Stimulated activated CD8-positive, alpha-beta memory T cell treated with anti-CD3 and anti-CD28 coated beads, Interleukin-4, amount 100 ng/mL, for 48 hours (primary cell): ENCODE measurements at places on chromosomes 12 and 14.

DNA sequence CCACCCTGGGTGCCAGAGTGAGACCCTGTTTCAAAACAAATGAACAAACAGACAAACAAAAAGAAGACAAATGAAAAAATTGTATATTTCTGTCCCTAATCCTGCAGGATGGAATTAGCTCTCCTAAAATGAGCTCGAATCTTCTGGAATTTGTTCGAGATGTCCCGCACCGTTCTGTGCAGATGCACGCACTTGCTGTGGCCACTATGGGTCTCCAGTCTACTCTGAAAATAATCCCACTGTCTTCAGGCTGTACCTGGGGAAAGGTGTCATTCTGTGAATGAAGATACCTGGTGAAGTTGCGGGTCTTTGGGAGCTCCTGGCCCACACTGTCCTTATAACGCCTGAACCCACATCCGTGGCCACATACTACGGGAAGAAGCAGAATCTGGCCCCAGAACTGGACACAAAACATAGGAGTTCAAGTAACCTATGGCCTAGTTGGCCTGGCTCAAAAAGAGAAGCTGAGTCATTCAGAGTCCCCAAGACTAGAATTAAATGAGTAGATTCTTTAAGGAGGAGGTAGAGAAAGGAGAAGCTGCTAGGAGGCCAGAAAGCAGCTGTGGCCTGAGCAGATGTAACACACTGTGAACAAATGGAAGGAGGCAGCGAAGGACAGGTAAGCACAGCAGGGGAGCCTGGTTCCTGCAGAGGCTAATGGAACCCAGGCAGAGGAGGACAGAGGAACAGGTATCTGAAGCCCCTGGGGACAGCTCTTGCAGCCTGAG lies 108.6 kb downstream of the FOXN3 start:
- no peak for DNase-seq

DNA sequence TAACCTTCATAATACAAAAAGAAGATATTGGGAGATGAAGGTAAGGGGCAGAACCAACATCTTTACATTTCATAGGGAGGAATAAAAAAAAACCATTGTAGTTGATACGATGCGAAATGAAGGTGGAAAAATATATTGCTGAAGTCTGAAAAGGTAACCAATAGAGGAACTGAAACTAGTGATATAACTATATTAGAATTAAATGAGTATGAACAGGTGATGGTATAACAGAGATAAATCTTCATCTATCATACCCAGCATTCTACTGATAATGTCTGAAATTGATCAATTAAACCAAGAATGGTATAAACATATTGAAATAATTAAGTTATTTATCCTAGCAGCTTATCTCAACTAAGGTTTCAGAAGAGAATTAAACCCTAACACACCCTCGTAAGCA lies 332.1 kb downstream of the NELL2 start:
- no peak for DNase-seq

GRCh38 chr14:52949711-52950409 lies 990 bp downstream of the FERMT2 start:
- DNase-seq: no peak

GRCh38 chr14:101001311-101002069 lies 98.0 kb upstream of the RTL1 start:
- no peak for DNase-seq

DNA sequence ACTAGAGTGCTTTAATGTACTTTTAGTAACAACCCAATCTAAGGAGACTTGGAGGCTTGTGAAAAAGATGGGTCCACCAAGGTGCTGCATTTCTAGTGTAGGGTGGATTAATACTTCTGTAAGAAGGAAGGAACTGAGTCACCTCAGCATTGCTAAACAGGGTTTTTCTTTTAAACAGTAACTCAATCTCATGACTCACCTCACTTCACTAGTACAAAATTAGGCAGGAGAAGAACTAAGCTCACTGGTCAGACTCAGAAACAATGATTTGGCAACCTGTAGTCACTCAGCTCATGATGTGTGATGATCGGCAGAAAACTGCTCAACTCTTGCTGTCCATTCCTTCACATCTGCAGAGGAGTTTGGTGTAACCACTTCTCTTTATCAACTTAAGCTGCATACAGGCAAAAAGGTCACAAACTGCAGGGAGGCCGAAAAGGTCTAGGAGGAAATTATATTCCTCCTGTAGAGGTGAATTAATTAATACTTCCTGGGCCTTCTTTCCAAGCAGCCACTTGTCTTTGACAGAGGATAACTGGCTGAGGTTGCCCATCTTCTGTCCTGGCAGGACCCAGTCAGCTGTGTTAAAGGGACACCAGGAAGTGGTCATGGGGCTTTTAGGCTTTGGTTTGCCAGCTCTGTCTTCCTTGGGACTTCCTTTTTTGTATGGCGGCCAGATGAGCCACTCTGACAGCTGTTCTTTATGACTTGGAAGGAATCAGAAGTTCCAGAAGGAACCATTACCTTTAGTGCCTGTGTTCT lies 466.9 kb downstream of the FUT8 start:
- no peak for DNase-seq

DNA sequence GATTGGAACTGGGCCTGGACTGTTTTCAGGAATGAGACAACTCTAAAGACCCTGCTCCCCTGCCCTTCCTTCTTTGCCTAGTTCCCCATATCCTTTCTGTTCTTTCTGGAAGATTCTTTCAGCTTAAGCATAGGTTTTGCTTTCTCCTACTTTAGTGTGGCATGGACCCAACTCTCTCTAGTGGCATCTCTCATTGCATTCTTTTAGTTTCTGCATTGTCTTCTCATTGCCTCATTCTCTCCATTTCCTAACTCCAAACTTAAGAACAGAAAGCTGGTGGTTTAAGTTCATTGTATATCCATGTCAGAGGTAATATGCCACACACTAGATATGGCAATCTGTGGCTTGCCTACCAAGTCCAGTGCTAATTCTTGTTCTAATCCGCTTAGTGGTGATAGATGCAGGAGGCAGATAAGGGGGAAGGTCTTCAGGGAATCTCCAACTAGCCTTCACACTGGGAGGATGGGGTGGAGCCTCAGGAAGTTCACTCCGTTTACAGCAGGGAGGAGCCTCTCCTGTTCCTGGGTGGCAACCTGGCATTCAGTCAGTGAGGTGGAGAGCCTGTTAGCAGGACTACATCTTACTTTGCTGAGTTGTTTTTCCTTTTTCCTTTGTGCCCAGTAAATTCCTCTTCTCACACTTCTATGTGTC lies 165.1 kb upstream of the LMNTD1 start:
- DNase-seq: no peak

- no peak for DNase-seq
Observed at GRCh38 chr12:701896-702539, 38.8 kb upstream of the NINJ2 start.

DNA sequence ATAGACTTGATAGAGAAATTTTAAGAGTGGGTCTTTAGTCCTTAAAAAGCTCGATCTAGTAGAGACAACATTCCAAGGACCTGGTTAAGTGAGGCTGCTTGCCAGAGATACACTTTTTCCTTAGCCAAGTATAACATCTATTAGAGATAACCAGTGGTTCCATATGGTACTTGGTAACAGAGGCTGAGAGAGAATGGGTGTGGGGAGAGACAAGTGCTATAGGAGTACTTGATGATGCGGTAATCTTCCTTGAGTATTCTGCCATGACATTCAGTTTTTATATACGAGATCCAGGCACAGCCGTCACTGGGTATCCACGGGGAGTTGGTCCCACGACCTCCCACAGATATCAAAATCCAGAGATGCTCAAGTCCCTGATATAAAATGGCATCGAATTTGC lies 77.4 kb upstream of the REP15 start:
- DNase-seq: no peak

DNA sequence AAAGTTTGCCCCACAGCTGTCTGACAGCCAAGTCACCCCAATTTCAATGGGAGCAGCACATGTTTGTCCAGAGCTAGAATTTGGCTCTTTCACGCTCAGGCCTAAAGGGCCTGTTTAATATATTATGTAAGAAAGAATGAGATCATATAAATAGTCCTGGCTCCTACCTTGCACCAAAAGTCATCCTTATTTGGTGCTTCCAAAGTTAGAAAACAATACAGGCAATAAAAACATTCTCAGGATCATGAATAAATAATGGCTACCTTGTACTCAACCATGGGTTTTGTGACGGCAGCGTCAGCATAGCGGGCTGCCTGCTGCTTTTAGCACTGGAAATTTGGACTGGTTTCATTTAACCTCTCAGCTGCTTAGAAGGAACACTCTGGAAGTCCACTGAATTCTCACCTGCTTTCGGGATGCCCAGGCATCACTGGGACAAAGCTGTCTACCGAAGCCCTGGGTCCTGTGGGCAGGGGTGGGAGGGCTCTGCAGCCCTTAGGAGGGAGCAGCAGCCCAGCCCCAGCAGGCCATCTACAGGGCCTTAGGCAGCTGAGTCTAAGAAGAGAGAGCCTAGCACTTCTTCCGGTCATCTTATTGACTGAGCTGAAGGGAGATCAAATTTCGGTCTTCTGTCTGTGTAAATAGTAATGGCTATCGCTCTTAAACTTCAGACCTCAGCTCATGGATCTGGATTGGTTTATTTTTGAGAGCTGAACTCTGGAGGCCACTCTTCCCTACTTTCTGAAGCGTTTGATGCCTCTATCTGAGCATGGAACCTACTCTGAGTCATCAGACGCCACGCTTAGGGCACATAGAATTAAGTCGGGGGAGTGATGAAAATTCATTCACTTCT lies 106.5 kb downstream of the SAMD4A start:
- DNase-seq: no peak

- no peak for DNase-seq
Observed at GRCh38 chr12:45695035-45695434, 34.5 kb upstream of the ARID2 start.

DNA sequence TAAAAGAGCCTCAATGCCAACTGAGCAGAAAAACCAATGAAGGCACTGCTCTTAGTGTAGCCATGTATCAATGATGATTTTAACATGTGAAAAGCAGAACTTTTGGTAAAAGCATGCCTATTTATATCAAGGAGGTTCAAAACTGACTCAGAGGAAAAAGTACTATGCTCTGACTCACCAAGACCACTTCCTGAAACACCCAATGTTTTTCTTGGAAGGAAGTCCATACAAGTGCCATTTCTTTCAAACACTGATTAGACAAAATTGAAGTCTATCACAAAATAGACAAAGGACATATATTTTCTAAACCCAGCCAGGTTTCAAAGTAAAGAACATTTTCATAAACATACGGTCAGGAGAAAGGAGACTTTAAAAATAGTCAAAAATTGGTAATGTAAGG lies 88.6 kb downstream of the EPS8 start:
- DNase-seq: no peak

DNA sequence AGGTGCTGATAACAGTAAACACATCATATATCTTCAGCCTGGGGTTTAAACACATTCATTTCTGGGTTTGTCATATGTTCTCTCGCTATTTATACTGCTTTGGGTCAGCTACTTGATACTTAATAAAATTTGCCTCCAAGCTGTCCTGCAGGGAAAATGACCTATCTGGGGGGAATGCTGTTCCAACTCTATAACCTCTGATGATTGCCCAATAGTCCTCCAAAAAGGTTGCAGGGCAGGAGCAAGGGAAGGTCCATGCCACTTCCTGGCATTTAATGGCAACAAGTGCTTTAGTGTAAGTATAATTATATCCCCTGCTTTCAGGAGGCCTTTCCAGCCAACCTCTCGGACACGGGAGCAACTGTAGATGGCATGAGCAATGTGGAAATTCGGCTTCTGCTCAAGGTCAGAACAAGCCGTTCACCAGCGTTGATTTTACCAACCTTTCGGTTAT lies 198.0 kb upstream of the EEA1 start:
- no peak for DNase-seq

GRCh38 chr12:46470036-46470627 lies 97.6 kb upstream of the SLC38A2 start:
- DNase-seq: peak; percentile 43

- DNase-seq: no peak
Observed at GRCh38 chr14:84017495-84017894, 1512.4 kb upstream of the FLRT2 start.

- DNase-seq: no peak
Observed at GRCh38 chr12:68131867-68132414, 27.6 kb downstream of the IFNG start.

DNA sequence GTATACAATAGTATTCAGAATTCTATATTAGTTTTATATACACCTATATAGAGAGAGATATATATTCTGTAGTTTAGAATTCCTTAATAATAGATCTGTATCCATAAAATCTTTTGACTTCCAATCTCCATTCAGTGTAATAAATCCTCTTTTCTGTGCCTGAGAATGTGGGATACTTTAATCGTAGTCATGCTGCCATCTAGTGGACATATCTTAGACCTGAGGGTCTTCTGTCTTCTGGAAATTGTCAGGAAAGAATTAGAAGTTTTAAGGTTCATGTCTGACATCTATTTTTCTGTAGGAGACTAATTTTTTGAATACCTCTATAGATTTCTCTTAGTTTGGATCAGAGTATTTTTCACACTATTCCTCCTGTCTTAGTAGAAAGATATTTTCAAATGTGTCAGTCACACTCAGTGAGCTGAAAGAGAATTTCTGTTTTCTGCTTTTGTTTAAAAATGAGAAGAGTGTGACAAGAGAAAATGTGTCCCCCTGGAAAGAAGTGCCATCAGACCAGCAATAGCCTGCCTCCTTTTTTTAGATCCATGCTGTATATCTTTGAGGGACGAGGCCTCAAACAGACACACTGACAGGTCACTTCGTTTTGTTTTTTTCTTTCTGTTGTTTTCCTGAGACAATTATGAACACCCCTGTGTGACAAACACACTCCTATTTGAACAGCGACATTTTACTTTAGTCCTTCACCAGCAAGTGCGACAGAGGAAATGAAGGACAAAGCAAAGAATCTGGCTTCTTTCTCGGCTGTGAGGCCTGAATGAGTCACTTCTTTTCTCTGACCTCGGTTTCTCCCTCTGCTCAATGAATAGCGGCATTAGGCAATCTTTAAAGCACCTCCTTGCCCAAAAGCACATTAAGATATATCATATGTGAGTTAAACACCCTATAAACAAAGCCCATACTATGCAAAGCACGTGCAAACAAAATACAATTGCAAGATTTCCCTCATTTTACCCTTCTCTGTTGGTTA lies 96.3 kb downstream of the GALC start:
- DNase-seq: no peak

- peak; percentile 78 for DNase-seq
Observed at GRCh38 chr12:31117203-31118011, 43.7 kb downstream of the DDX11 start.

DNA sequence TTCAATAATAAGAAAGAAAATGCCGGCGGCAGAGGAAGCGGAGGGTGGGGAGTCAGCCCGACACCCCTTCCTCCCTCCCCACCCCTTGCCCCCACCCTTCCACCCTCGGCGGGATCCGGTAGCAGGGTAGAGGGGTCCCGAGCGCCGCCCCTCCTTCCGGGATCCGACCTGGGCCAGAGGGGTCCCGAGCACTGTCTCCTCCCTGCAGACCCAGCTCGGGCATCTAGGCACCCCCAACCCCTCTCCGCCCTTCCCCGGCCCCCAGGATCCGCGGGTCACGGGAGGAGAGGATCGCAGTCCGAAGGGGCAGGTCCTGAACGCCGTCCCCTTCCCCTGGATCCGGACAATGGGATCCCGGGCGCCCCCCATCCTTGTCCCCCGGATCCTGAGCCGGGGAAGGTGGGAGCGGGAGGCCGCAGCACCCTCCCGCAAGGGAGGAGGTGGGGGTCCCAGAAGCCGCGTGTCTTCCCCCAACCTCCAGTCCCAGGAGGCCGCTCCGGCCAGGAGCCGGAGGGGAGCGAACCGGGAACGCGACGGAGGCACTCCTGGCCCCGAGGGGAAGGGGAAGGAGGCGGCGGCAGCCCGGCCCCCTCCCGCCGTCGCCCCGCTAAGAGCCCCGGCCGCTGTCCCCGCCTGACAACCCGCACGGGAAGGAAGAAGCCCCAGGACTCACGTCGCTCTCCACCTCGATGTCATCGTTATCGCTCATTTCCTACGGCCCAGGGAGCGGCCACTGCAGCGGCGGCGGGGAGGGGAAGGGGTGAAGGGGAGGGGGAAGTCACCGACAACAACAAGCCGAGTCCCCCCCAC lies 481 bp downstream of the MAX start:
- DNase-seq: peak; percentile 42
